Stimulated activated memory B cell treated with anti-CD40 and anti-IgM and Interleukin-4, amounts not matched to agents 10 μg/mL and 1 μg/mL and 100 μg/mL, for 72 hours (primary cell): ENCODE measurements at places on chromosomes 3 and 15.

- ATAC-seq: no peak
Measured at GRCh38 chr15:72281713-72282112, 9.4 kb upstream of the PARP6 start.

DNA sequence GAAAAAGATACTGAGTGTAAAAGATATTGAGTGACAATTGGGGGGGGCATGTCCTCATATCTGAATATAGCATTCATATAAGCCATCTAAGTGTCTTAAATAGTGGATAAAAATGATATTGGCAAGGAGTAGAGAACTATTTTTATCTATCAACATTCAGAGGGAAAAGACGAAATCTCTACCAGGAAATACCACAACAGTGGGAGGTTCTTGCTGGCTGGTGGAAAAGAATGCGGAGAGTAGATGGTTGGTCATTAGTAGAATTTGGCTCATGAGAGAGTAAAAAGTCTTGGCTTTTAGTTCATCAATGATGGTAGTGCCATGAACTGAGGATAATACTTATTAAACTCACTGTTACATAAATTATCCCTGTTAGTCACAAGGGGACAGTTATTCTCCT is 4.8 kb upstream of the TCF12 start:
- no peak for ATAC-seq

DNA sequence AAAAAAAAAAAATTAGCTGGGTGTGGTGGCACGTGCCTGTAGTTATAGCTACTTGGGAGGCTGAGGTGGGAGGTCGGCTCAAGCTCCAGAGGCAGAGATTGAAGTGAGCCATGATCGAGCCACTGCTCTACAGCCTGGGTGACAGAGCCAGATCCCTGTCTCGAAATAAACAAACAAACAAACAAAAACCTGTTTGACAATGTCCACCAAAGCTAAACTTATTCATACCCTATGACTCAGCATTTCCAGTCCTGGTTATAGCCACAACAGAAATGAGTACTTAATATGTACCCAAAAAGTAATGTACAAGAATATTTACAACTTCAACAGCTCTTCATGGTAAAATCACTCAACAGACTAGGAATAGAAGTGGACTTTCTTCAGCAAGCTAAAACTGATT is 31.1 kb downstream of the SERP1 start:
- no peak for ATAC-seq

DNA sequence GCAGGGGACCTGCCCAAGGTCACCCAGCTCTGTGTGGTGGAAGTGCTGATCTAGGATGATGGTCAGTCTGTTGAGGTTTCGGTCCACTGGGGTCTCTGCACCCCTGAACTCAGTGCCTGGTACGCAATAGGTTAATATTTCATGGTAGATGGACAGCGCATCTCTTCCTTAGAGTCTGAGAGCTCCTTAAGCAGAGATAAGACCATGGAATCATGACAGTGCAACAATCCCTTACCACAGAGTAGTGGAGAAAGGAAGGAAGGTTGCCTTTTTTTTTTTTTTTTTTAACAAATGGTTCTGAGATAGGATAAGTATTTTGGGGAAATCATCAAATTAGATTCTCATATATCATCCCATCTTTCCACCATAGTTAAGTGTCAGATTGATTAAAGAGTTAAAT is 79.8 kb upstream of the SLC6A1 start:
- no peak for ATAC-seq

- ATAC-seq: peak; percentile 78
Measured at GRCh38 chr15:75843678-75844581, 683 bp downstream of the UBE2Q2 start.

DNA sequence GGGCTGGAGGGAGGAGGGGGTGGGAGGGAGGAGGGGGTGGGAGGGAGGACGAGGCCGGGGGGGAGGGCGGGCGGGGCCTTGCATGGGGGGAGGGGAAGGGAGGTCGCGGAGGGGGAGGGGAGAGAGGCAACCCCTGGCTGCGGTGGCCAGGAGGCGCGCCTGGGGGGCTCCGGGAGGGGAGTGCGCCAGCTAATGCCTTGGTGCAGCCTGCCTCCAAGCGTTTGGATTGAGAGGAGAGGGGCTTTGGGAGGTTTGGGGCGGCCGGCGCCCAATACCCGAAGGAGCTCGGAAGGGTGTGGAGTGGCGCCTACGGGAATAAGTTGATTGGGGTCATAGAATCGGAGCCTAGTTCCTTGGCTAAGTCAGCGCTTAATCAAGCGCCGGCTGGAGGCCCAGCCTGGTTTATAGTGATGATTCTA is 557 bp downstream of the TFG start:
- peak; percentile 7 for ATAC-seq

DNA sequence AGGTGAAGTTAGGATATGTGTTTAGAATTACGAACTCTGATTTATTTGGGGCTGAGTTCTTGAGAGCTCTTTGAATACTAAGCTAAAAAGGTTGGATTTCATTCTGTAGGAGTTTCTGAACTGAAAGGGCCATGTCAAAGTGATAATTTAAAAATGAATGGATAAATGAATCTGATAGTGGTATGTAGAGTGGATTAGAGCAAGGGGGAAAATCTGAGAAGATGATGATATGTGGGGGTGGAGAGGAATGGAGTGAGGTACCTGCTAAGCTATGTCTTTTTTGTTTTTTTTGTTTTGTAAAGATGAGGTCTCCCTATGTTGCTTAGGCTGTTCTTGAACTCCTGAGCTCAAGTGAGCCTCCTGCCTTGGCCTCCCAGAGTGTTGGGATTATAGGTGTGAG is 44.6 kb upstream of the SLC22A13 start:
- no peak for ATAC-seq

- no peak for ATAC-seq
Measured at GRCh38 chr15:84603630-84604379, 3.0 kb downstream of the ZSCAN2 start.

- peak; percentile 74 for ATAC-seq
Measured at GRCh38 chr15:41231422-41232226, 556 bp downstream of the CHP1 start.

GRCh38 chr15:74415966-74416916 is 17.5 kb downstream of the SEMA7A start:
- no peak for ATAC-seq

GRCh38 chr3:116444115-116444747 is 1.1 kb downstream of the LSAMP start:
- no peak for ATAC-seq

DNA sequence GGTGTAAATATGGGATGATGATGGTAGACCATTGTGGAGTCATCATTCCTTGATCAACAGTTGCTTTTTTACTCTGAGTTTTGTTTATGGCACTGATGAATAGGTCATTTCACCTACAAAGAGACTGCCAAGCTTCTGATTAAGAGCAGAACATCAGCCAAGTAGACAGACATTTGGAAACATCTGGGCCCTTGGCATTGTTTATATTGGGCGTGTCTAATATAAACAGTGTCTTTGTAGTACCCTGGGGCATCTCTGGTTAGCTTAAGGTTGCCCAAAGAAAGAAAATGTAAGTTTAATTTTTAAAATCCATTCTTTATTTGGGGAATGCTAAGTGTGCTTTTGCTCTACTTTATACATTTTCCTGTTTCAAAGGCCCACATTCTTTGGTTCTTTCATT is 377.0 kb downstream of the FEZF2 start:
- ATAC-seq: no peak

DNA sequence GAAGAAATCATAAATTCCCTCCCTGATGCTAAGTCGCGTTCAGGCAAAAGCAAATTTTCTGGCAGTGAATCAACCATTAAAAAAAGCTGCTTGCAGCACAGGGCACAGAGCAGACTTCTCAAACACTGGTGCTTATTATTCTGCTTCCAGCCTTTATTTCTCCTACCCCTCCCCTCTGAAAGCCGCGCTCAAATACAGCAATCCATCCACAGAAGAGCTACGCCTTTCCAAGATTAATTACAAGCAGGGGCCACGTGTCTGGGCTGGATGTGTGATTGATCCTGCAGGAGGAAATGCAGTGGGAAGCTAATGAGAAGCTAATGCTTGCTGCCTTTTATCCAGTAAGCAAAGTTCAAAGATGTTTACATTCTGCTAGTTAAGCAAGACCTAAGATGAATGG is 134.9 kb upstream of the TOPAZ1 start:
- ATAC-seq: no peak

DNA sequence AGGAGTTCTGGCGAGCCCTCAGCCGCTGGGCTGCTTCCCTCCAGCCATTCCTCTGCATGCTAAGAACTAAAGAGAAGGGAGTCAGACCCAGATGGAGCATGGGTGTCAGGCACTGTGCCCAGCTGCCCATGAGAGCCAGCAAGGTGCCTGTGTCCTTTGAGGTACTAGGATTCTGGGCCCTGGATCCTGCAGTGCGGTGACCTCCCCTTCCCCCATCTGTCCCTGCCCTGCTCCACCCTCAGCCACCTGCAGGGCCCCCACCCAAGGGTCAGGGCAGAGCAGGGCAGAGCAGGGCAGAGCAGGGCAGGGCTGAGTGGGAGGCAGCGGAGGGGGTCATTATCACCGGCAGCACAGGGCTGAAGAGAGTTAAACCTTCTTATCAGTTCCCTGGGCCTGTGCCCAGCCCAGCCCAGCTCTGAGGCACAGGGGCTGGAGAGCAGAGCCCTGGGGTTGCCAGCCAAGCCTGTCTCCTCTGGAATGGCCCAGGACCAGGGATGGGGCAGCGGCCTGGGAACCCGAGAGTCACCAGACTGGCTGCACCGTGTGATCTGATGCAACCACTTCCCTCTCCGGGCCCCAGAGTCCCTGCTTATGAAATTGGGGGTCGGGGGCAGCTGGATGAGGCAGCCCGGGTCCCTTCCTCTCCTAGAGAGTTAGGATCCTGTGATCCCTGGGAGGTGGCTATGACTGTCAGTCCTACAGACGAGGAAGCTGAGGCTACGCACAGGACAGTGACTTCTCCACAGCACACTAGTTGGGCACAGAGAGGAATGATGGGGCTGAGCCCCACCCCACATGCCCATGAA is 17.3 kb downstream of the ZDHHC19 start:
- no peak for ATAC-seq

GRCh38 chr3:8983026-8983425 is 19.8 kb upstream of the RAD18 start:
- no peak for ATAC-seq

DNA sequence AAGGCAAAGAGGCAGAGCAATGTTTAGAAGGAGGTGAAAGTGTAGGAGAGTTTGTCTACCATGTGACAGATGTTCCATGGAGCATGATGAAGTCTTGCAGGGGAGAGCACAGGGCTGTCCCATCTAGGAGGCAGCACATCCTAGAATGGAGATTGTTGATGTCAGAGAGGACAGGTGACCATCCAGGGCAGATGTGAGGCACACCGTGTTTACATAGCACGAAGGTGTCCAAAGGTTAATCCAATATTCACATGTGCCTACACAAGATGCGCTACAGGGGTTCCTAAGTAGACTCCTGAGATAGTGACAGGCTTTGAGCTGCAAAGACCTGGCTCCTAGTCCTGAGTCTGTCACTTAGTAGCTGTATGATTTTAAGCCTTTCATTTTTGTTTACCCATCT is 219.3 kb upstream of the SLCO3A1 start:
- ATAC-seq: no peak

DNA sequence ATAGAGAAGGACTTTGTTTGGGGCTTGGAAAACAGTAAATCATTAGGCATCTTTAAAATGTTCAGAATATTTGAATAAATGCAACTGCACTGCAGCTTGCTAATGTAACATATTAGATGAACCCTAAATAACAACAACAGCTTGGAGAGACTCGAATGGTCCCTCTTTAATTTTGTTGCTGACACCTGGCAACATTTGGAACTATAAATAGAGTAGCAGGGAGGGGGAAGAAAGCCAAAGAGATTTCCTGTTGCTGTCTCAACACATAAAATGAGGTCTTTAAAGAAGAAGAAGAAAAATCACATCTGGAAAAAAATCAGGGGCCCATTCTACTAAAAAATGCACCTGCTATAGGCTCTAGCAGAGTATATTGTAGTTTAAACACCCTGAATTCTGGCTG is 49.9 kb upstream of the DPPA4 start:
- no peak for ATAC-seq

DNA sequence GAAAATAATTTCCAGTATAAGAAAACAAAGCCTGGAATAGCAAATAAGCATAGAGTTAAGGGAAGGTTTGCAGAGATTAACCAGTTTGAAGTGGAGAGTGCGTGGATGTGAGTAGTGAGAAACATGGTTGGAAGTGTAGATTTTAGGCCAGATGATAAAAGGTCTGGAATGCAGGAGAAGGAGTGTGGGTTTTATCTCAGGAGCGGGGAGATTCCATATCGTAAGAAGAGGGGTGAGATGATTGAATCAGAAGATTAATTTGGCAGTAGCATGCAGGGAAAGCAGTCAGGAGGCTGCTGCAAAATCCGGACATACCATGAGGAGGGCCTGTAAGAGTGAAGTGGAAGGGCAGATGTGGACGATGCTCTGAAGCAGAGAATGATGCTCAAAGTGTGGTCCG is 13.7 kb downstream of the PPARG start:
- peak; percentile 50 for ATAC-seq

DNA sequence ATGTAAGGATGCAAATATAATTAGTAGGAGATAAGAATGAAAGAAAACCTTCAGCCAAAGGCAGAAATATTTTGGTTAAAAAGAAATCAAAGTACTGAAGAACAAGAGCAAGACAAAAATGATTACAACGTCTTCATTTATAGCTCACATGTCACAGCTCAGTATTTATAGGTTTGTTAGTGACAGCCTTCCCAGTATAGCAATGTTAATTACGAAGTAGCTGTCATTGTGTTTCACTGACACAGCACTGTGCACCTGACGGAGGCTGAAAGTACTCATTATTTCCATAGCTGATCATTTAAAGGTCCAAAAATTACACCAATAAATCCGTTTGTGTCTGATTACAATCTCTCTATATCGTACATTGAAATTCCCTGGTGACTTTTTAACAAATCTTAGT is 561 bp upstream of the OSTN start:
- ATAC-seq: no peak

GRCh38 chr15:71048913-71049675 is 66.2 kb upstream of the THSD4 start:
- ATAC-seq: no peak

GRCh38 chr3:150577855-150578254 is 25.3 kb upstream of the SELENOT start:
- ATAC-seq: no peak

DNA sequence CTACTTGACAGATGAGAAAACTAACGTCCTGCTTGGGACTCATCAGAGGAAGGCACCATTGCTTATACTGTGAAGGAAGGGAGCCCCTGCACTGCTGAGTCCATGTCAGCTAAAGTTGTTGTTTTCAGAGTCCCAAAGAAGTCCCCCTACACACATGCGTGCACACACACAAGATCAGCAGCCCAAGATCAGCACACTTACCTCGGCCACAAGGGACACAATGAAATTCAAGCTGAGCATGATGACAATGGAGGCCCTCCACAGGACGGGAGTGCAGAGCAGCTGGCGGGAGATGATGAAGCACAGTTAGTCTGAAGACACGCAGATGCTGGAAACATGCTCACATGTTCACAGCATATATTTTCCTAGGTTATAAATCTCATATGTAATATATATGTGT is 28.6 kb upstream of the ATP13A5 start:
- no peak for ATAC-seq

GRCh38 chr15:98493966-98494511 is 154.3 kb upstream of the IGF1R start:
- ATAC-seq: no peak

DNA sequence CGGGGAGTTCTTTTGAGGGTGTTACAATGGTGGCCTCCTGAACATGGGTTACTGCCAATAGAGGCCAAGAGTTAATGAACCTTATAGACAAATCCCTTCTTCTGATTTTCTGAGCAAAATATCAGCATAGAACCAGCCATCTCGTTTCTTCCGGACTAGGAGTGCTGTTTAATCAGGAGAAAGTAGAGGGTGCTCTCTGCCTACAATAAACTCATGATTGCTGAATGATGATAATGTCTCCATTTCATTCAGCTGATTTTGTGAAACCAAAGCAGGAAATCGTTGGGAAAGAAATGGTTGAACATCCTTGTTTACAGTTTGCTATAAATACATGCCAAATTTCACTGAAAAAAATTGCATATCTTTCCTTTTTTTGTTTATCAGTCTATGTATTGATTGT is 142.8 kb upstream of the PLSCR5 start:
- ATAC-seq: no peak
